Neuronal stem cell (in vitro differentiated cells): ENCODE measurements at places on chromosomes 2 and 18.

- no peak for DNase-seq
- H3K4me3 ChIP-seq: no peak overlapping the region
- H3K27ac ChIP-seq: no peak overlapping the region
- no peaks in the 10 kb centered on the region for H3K36me3 ChIP-seq
- peaks cover 3% of the 10 kb centered on the region for H3K4me1 ChIP-seq
Measured at GRCh38 chr18:46950064-46950656, 32.8 kb downstream of the KATNAL2 start.

GRCh38 chr2:64817453-64817852, 163.7 kb upstream of the SERTAD2 start:
- no peaks in the 10 kb centered on the region for H3K4me1 ChIP-seq
- H3K36me3 ChIP-seq: no peaks in the 10 kb centered on the region
- H3K27me3 ChIP-seq: peaks cover 30% of the 10 kb centered on the region
- DNase-seq: no peak
- no peak overlapping the region for H3K4me3 ChIP-seq
- no peak overlapping the region for H3K27ac ChIP-seq

GRCh38 chr2:108884619-108885018, 98.0 kb downstream of the CCDC138 start:
- DNase-seq: no peak
- H3K27me3 ChIP-seq: no peaks in the 10 kb centered on the region
- H3K4me3 ChIP-seq: no peak overlapping the region

GRCh38 chr18:57440331-57441070, 5.3 kb downstream of the ONECUT2 start:
- peak; percentile 29 for DNase-seq
- peaks cover 78% of the 10 kb centered on the region for H3K27me3 ChIP-seq
- H3K27ac ChIP-seq: no peak overlapping the region
- no peaks in the 10 kb centered on the region for H3K36me3 ChIP-seq
- H3K4me3 ChIP-seq: no peak overlapping the region

DNA sequence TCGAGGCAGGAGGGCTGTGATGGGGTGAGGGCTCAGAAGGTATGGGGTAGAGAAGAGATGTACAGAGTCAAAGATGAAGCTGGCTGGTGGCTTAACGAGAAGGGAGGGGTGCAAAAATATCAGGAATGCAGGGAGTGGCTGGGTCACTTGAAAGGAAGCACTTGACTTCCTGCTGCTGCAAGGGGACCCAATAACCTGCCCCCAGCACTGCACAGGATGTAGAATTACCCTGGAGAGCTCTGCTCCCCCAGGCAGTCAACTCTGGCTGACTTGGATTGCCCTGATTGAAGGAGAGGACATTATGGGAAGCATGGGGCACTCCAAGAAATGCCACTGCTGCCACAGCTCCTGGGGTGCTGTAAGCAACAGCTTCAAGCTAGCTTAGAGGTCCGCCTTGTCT, 41.8 kb downstream of the CFAP221 start:
- no peak for DNase-seq
- no peaks in the 10 kb centered on the region for H3K4me1 ChIP-seq
- no peak overlapping the region for H3K4me3 ChIP-seq
- no peak overlapping the region for H3K27ac ChIP-seq
- H3K27me3 ChIP-seq: no peaks in the 10 kb centered on the region

DNA sequence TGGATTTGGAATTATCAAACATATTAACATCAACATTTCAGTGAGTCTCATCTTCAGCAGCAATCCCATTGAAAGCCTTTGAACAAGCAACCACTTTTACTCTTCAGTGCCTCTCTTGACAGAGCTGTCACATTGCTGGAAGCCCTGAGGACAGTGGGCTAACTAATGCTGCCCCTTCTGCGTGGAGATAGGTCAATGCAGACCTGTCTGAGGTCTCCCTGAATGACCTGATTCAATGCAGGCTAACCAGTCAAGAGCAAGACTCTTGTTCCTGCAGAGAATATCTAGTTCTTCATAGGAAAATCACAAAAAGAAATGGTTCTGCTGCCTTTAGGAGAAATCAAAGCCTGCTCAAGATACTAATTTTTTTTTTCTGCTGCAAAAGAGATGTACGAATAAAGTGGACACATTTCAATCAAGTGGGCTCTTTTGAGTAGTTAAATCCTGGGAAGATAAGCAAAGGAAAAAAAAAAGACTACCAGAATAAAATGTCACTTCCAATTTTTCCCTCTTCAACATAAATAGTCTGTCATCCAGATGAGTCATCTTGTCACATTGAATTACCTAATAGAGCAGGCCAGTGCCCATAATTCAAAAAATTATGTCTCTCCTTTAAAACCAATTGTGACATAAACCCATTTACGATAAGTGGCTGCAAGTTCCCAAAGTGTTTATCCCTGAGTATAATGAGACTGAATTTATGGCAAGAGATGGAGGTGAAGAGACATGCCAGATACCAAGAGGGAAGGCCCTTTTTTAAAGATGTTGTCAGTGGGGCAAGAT, 1269.0 kb upstream of the DDX18 start:
- H3K4me1 ChIP-seq: no peaks in the 10 kb centered on the region
- H3K36me3 ChIP-seq: no peaks in the 10 kb centered on the region
- no peak for DNase-seq
- H3K27me3 ChIP-seq: no peaks in the 10 kb centered on the region
- H3K27ac ChIP-seq: no peak overlapping the region

GRCh38 chr18:8688216-8688800, 17.0 kb upstream of the MTCL1 start:
- no peak overlapping the region for H3K4me3 ChIP-seq
- H3K4me1 ChIP-seq: peaks cover 16% of the 10 kb centered on the region
- H3K36me3 ChIP-seq: no peaks in the 10 kb centered on the region
- no peaks in the 10 kb centered on the region for H3K27me3 ChIP-seq
- no peak overlapping the region for H3K27ac ChIP-seq

- peaks cover 4% of the 10 kb centered on the region for H3K4me1 ChIP-seq
- DNase-seq: no peak
- H3K27ac ChIP-seq: no peak overlapping the region
- no peak overlapping the region for H3K4me3 ChIP-seq
Measured at GRCh38 chr2:147550995-147551731, 293.7 kb upstream of the ACVR2A start.
